CD4-positive, alpha-beta T cell treated with Interleukin-2 at 100 ng/mL for 4 hours (primary cell): ENCODE measurements at places on chromosomes 12 and 14.

- DNase-seq = no peak
Observed at GRCh38 chr12:85713373-85713772, 122.8 kb downstream of the RASSF9 start.

GRCh38 chr12:101168001-101168400 is 42.0 kb downstream of the SLC5A8 start:
- DNase-seq = no peak

DNA sequence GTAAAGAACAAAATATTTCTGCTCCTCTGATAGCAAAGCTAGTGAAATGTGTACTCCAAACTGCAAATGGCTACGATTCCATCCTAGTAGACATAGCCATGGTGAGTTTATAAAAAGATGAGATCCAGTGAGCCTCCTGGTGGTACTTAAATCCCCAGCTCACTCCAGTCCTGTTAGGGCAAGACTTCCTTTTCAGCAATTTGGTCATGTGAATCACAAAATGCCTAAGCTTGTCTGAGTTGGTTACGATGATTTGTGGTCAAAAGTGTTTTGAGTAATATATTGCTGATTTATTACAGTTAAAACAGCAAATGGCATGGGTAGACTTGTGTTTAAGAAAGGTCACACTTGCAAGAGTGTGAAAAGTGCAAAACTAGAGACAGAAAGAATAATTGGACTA is 102.7 kb upstream of the NAV3 start:
- no peak for DNase-seq

- DNase-seq = no peak
Observed at GRCh38 chr12:93302331-93303229, 75.1 kb upstream of the NUDT4 start.

DNA sequence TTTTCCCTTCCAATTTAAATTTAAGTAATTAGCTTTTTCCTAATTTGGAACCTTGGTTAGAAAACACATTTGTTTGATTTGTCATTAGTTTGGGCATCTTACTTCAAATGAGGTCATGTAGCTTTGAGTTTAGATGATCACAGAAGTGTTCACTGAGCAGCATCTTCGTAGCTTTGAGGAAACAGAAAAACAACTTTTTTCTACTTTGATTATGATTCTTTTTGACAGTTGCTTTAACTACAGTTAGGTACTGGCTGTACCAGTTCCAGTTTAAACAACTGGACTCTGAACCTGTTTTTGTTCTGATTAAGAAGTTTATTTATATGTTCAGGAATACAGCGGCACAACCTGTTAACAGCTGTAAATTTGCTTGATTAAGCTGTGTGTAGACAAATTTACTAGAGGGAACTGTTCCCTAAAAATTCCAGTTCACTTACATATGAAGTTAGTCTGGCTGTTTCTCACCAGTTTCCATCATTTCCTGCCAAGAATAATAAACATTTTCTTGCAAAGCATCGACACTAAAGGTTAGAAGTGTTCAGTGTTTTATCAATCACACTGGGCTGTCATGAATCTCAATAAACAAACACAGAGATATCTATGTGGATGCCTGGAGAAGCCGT is 191.9 kb downstream of the RAD51B start:
- DNase-seq = no peak

DNA sequence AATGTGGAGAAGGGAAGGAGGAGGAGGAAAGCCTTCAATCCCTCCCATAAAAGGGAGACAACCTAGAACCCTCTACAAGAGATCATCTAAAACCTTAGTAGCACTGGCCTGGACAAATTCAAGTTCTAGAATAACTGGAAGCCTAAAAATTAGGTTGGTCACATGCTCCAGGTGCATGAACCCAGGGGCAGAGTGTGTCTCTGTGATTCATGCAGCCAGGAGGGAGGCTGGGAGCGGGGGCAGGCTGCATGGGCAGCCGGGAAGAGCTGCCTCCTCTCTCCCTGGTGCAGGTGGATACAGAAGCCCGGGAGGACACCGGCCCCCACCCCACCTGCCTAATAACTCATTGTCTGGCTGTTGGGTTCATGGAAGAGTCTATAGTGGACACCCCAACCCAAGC is 38.6 kb downstream of the CCDC85C start:
- DNase-seq = no peak

DNA sequence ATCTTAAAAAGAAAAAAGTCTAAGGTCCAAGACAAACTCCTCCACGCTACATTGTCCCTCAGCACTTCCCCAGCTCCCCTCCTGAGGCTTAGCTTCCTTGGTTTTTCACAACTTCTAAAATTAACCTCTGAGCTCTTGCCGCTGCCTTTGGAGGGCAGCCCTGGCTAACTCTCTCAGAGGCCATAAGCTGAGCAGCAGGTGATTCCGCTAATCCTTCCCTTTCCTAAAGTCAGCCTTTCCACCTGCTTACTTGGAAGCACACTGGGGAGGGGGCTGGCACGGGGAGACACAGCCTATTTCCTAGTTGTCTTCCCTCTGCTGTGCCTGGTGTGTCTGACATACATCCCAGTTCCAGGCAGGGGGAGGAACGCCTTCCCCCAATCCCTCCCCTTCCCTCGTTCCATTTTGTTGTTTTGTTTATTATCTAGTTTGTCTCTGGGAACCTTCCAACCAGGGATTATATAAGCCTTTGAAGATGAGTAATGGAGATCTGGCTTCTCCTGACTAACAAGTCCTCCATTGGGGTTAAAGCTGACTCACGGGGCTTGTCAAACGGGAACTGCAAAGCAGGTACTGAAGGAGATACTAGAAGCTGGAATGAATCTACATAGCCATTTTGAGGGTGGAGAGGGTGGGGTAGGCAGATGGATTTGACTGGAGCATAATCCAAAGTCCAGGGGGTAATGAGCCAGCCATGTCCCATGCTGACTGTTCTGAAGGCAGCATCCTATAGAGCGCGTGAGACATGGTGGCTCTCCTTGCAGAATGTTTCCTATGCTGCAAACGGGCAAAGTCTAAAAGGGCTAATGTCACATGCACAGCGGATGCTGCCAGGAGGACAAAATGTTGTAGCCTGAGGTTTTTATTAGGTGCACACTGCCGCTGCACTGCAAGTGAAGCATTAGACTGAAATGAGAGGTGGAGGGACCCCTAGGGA is 230.8 kb downstream of the FOXN3 start:
- no peak for DNase-seq

DNA sequence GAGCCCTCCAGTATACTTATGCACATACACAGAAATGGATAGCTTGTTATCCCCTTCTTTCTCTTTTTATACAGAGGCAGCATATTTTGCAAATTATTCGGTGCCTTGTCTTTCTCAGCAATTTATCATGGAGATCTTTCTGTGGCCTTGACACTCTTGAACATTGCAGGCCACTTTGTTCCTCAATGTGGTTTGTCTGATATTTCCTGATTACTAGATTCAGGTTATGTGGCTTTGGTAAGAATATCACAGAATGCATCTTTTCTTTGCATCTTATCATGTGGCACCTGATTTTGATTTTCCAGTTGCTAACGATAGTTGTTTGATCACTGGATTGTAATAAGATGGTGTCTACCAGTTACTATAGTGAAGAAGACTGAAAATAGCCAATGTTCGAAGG is 7.1 kb upstream of the SNRPF start:
- no peak for DNase-seq

DNA sequence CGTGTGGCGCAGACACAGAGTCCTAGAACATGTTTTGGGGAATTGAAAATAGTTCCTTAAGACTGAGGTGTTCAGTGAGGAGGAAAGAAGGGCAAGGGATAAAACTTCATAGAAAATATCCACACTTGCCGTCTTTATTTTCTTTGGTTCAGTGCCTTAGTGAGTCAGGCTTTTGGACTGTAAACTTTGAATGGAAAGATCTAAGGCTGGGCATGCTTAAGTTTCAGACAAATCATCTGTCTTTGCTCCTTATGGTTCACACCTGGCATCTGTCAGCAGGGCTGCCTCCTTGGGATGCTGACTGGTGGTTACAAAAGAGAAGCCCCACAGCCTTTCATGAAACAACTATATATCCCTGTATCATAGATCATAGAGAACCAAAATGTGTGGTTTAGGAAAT is 136.3 kb upstream of the PRICKLE1 start:
- DNase-seq = no peak
